Kidney capillary endothelial cell (primary cell): ENCODE measurements at places on chromosomes 6 and 20.

- no peak for DNase-seq
Observed at GRCh38 chr20:59124296-59125029, 39.2 kb upstream of the ZNF831 start.

GRCh38 chr6:157060440-157060952 is 262.8 kb downstream of the TMEM242 start:
- DNase-seq = no peak

- DNase-seq = no peak
Observed at GRCh38 chr6:61833176-61833755, 452.8 kb downstream of the KHDRBS2 start.

- DNase-seq = no peak
Observed at GRCh38 chr6:170237999-170238740, 52.7 kb downstream of the DLL1 start.

- no peak for DNase-seq
Observed at GRCh38 chr6:87099472-87099871, 4.6 kb upstream of the CGA start.

DNA sequence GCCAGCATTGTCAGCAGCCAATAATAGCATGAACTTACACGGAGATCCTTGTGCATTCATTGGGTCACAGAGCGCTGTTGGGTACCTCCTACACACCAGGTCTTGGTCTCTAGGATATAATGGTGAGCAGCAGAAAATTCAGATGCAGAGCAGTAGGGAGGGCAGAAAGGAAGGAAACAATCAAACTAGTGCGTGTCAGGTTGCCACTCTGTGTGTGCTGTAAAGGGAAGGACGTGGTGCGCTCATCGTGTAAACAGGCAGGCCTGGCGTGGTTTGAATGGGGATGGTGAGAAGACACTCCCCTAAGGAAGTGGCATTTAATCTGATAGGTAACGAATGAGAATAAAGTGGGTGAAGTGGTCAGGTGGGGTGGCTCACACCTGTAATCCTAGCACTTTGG is 336.4 kb downstream of the CDH26 start:
- DNase-seq = no peak

GRCh38 chr6:11278207-11278559 is 45.7 kb upstream of the NEDD9 start:
- DNase-seq = no peak

DNA sequence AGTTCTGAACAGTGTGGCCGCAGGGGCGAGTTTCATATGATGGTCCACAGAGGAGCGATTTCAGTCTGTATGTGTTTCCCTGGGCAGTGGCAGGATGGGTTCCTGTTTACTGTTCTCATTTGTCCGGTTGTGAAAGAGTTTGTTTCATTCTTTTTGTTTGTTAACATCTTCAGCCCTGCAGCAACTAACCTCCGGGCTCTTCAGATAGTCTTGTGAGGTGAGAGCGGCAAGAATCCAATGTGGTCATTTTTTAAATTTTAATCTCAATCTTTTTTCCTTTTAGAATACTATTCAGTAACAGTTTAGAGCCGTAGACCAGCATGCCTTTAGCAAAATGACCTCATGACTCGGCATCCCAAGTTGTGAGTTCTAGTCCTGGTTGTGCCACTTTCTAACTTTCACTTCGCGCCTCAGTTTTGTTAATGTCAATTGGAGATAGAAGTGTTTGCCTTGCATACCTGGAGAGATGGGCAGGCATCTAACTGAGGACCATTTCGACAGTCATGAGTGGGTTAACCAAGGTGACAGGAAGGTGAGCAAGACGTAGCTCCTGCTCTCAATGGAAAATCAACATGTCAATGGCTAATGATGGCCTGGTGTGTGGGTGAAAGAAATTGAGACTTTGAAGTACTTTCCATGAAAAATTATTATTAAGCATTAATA is 38.5 kb upstream of the PXDC1 start:
- DNase-seq = no peak

DNA sequence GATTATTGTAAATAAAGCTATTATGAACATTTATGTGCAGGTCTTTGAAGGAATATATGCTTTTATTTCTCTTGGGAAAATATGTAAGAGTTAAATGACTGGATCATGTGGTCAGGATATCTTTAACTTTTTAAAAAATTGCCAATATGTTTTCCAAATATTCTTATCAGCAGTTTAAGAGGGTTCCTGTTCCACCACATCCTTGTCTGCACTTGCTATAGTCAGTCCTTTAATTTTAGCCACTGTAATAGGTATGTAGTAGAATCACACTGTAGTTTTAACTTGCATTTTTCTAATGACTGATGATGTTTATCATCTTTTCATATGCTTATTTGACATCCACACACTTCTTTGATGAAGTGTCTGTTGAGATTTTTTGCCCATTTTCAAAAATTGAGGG is 23.6 kb upstream of the HIVEP2 start:
- DNase-seq = no peak

DNA sequence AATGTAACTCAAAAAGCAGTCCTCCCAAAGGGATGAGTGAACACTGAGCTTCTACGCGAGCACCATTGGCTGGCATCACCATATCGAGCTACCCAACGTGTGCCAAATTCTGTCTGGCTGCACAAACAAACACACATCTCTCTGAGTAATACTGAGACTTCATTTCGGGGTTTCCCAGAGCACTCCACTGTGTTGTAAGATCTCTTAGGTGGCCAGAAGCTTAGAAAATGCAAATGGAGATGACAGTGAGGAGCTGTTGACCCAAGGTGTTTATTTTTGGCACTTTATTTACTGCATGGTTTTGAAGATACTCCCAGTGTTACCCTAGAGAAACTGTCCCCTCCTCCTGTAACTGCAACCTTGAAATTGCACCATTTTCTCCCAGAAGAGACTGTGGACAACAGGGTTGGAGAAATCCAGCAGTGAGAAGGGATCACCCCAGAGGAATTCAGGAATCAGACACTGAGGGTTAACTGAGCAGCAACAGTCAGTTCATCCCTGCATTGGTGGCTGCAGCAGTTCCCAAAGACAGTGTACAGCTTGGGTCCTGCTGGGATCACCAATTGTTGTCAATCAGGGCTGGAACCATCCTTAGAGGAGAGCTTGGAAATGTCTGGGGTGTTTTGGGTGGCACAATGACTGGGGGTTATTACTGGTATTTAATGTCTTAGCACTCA is 1.0 kb upstream of the RIPOR2 start:
- no peak for DNase-seq

- DNase-seq = no peak
Observed at GRCh38 chr6:14379568-14379967, 262.0 kb downstream of the CD83 start.
